ENCODE measurements at places on chromosomes 16 and 17.

- DNase-seq, result no peak
Measured at GRCh38 chr17:27239046-27239445, 54.9 kb upstream of the WSB1 start.

DNA sequence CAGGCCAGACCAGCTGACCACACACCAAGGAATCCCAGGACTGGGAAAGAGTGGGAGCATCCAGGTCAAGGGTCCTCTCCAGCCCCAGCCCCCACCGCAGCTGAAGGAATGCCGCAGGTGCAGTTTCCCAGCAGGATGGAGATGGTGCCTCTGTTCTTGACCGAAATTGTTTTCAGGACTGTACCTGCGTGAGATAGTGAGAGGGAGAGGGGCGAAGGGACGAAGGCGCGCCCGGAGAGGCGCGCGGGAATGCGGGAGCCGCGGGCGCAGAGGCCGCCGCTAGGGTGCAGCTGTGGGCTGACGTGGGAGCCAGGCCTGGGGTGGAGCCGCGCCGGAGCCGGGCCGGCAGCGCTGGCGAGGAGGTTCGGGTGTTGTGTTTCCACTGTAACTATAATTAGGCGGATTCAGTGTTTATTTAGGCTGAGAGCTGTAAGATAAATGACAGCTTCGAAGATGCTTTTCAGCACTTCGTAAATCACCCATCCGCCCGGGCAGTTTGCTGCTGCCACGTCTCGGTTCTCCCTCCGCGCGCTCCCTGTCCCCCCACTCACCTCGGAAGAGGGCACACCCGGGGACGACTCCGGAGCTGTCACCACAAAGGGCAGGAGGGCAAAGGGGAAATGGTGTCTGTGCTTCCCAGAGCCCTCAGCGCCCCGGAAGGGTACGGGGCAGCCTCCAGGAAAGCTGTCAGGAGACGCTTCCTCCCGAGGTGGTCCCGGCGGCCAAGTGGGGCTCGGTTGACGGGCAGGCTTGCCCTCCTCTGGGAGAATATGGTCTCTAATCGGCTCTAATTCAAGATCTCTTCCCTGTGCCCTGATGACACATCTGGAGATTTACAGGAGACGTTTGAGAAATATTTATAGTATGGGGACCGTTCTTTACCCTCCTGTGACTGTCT, 38.2 kb downstream of the HOXB1 start:
- peak; percentile 55 for DNase-seq

DNA sequence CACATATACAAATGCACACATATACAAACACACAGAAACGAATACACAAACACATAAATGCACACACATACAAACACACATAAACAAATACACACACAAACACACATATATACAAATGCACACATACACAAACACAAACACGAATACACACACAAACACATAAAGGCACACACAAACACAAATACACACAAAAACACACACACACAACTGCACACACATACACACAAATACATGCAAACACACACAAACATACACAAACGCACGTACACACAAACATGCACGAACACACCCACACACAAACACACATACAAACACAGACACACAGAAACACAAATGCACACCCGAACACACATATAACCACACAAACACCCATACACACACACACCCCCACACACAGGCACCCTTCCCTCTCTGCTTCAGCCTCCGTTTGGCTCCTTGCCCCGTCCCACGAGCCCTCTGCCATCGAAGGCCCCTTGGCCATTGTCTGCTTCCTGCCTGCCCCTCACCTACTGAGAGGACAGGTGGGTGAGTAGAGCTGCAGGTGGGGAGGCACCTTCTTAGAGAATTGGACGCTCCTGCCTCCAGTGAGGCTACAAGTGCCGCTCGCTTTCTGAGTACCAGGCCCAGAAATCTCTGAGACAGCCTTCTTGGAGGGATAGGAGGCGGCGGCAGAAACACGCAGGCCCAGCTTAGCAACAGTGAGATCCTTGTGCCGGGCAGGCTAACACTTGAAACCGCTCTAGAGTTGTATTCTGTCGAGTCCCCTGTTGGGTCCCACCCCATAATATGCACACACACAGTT, 331.2 kb downstream of the FOXL1 start:
- DNase-seq, result no peak

DNA sequence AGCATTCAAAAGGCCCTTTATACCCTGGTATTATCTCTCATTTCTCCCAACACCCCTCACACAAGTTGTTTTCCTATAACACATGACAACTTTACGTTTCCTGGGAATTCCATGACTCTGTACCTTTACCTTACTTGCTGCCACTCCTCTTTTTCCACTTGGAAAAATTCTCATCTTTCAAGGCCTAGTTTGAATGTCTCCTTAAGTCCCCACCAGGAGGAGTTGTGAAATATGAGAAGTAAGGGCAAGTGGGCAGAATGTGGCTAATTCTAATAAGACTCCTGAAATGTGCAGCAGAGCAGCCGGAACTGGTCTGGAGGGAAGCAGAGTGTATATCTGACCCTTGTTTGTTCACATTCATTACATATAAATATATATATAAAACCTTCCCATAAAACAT, 39.7 kb downstream of the BRCA1 start:
- DNase-seq, result no peak

All from activated CD4-positive, CD25-positive, alpha-beta regulatory T cell (primary cell).